ENCODE measurements at places on chromosomes 2 and 18. TPM values are rescaled to one million over a fixed set of nuclear protein-coding genes. Genes with fewer than 3 reads are reported as not detected.

SERPINB12 gene
- not detected for total RNA-seq

CNTNAP5 gene
- total RNA-seq: 0.20 TPM

DNA sequence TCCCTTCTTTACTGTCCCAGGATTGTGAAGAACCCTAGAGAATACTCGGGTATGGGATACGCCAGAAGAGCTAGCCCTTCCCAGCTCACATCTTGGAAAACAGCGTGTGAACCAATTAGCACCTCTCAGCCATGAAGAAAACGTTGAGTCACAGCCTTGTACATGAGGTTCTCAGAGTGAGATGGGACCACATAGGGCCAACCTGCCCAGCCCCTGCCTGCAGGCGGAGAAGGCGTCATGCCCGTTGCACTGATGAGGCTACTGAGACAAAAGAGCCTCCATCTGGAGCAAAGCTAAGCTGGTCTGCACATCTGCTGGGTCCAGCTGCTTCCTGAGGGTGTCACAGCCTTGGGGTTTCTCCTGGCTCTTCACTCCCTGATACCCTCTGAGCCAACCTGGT is 92.2 kb downstream of the LBH start:
- DNase-seq: no peak

DNA sequence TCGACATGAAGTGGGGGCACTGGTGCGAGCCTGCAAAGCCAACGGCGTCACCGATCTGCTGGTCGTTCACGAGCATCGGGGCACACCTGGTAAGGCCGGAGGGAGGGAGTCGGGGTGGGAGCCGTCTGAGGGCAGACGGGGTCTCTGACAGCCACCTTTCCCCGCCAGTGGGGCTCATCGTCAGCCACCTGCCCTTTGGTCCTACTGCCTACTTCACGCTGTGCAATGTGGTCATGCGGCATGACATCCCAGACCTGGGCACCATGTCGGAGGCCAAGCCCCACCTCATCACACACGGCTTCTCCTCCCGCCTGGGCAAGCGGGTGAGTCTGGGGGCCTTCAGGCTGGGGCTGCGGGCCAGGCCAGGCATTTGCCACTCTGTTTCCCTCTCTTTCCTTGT is 2.9 kb downstream of the IMP4 start:
- DNase-seq: no peak

DAPL1 gene
- not detected for total RNA-seq

CHRNA1 gene
- 0.05 TPM for total RNA-seq

DNA sequence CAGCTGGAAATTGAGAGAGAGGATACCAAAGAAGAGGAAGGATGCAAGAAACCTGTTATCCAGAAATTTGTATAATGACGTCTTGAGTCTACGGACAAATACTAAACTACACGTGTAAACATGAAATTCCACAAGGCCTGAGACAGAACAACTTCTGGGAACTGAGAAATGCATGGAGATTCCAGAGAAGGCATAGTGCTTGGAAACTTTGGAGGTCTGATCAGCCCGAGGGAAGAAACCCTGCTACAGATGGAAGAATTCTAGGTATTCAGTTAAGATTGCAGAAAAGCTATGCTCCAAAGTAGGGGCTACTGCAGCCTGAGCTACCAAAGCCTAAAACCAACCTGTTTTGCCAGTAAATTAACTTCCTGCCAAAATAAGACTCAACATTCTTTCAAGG is 120.4 kb downstream of the PDCL3 start:
- no peak for DNase-seq

DNA sequence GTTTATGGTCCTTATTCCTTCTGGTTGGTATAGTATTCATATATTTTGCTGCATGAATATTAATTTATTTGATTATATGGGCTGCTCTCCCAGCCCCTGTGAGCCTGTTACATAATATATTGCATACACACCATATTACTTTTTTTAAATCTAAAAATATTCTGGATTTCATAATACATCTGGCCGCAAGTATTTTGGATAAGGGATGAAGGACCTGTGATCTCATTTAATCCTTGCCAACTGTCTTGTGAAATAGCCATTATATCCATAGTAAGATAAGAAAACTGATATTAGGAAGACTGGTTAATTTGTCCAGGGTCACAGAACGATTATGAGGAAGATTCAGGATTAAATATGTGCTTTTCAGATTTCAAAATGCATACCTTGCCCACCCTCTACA is 433.6 kb downstream of the LPIN1 start:
- DNase-seq: no peak

- no peak for DNase-seq
Observed at GRCh38 chr2:165499131-165499530, 29.6 kb downstream of the CSRNP3 start.

DNA sequence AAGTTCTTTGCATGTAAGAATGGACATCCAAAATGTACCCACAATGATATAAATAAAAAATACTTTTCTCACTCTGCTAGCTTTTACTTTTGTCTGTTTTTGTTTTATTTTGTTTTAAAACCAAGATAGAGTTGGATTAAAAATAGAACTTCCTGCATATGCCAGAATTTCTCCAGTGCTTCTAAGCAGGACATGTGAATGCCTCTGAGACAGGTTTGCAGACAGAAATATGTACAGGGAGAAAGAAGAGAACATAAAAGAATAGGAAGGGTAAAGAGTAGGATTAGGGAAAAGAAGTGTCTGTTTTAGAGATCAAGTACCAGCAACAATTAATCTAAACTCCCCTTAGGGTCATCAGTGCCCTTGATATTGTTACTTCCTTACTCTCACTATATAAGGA is 114.4 kb downstream of the BMPR2 start:
- DNase-seq: no peak

ORC4 gene
- 118 TPM for total RNA-seq

- no peak for DNase-seq
Observed at GRCh38 chr2:2542316-2542715, 211.2 kb upstream of the MYT1L start.

PAX3 gene
- not detected for total RNA-seq

DNA sequence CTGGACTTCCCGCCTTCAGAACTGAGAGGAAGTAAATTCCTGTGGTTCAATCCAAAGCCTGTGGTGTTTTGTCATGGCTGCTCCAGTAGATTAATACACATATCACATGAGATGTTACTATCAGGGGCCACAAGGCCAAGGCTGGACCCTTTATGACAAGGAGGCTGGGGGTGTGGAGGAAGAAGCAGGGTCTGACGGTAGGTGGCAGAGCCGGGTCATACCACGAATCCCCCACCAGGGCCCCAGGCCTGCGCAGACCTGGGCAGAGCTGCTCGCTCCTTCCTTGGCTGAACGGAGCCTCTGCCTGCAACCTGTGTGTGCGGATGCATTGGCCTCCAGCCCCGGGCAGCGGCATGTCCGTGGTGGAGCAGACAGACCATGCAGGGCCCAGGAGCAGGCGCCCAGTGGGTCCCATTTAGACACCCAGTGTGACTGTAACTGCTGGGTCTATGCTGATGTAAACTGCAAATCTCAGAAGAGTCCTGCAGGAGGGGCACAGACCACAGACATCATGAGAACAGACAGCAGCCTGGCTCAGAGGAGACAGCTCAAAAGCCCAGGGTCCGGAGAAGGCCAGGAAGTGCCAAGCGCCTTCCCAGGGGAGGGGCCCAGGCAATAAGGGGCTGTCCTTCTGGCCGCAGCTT is 155.2 kb downstream of the PXDN start:
- no peak for DNase-seq

DNA sequence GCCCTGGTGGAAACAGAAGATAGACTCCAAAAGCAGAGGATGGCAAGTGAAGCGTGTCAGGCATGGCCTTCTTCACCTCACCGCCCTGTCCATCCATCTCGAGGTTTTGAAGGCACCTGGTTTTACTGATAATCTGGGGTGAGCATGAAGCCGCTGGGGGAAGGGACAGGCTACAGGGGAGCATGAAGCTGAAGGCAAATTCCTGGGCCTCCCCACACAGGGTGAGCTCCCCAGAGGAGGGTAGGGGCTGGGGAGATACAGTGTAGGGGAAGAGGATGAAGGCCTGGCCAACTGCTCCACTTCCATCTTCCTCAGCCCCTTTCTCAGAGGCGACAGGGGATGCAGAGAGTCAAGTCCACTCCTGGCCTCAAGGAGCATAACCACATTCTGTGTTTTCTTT is 228.3 kb upstream of the SMAD2 start:
- DNase-seq: no peak

DNA sequence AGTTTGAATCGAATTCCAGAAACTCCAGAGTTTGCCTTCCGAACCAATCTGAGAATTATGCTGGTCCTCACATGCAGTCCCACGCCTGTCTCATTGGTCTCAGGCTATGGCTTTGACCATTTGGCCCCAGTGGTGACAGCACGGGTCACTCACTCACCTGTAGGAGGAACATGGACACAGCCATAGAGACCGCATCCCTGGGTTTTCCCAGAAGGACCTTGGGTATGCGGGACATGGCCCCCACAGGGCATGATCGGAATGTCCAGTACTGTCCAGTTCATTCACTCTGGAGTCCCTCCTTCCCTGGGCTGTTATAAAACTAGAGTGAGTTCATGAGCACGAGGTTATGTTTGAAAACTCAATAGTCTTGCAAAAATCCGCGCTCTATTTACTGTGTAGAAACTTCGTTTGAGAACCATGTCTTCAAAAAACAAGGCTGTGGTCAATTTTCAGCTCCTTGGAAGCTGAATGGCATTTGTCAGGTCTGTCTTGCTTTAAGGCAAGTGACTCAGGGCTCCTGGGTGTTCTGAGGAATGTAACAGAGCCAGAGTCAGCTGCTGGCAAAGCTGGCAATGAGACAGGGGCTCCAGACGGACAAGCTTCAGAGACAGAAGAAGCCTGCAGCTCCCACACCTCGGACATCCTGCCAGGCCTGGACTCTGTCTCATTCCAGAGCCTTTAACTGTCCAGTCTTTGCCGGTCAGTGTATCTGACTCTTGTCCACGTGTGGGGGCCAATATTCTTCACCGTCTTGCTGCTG is 86.7 kb upstream of the TMEM18 start:
- peak; percentile 1 for DNase-seq

DNA sequence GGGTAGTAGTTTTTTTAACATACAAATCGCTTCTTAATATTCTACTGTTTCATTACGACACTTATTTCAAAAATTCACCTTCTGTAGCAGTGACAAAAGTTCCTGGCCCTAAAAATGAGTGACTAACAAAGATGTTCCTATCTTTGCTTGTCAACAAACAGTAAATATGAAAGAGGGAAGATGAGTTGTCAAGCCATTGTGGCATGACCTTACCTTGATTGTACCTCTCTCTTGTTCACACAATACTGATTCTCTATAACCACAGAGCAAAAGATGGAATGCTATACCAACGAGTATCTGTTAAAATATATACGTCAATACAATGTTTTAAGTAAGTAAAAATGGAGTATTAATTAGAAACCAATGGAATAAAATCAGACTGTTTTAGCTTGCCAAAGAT is 14.7 kb upstream of the GCG start:
- no peak for DNase-seq

- peak; percentile 99 for DNase-seq
Observed at GRCh38 chr18:11500153-11501122, 109.0 kb upstream of the SLC35G4 start.

GRCh38 chr18:74493689-74494088 is 2.5 kb upstream of the CNDP2 start:
- peak; percentile 79 for DNase-seq

SCN9A gene
- total RNA-seq: 1.0 TPM

GRCh38 chr2:176455816-176456291 is 186.6 kb downstream of the MTX2 start:
- peak; percentile 52 for DNase-seq

CD226 gene
- total RNA-seq: 0.25 TPM

GRCh38 chr2:191345788-191346187 is 100.6 kb downstream of the MYO1B start:
- DNase-seq: peak; percentile 73

GRCh38 chr2:67996772-67997527 is 65.9 kb downstream of the C1D start:
- no peak for DNase-seq

PAX8 gene
- total RNA-seq: 86.5 TPM

GRCh38 chr2:190202604-190203003 is 117.0 kb downstream of the HIBCH start:
- no peak for DNase-seq

- no peak for DNase-seq
Observed at GRCh38 chr18:24031916-24032315, 17.4 kb downstream of the TTC39C start.

DNA sequence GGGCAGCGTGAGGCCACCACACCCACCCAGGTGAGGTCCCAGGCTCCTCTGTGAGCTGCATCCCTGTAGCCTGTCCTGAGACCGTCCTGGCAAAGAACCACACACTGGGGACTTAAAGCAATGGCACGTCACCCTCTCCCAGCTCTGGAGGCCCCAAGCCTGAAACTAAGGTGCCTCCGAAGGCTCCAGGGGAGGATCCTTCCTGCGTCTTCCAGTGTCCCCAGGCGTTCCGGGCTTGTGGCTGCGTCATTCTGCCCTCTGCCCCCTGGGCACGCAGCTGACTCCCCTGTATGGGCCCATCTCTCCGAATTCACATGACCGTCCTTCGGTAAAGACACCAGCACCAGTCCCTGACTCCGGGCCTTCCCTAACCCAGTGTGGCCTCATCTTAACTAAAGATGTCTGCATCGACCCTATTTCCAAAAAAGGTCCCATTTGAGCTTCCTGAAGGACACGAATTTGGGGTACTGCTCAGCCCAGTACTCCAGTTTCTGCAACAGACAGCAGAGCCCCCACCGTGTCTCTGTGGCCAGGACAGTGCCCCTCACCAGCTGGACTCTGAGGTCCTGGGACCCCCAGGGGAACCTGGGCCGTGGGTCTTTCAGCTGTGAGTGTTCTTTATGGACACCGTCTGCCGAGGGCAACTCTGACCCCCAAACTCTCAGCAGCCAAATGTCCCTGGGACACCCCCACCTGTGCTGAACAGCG is 75.2 kb upstream of the CTDP1 start:
- no peak for DNase-seq

DNA sequence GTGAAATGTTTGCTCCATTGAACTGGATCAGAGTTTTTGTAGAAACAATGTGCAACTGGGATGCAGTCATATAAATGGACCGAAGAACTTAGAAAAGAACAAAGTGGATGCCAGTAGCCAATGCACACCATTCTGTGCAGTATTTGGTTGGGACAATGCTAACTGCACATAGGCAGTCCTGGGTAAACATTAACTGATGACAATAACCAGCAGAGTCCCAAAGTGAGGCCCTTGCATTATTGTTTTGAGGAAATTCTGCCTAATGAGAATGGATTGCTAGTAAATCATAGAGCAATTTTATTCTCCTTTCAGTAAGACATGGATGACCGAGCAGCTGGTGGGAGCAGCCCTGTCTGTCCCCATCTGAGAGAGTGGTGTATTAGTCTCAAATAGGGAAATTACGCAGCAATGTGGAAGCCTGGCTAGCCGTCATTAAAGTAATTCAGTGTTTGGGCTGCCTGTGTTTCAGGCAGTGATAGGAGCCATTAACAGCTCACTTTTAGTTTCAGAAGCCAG is 94.9 kb downstream of the KCTD1 start:
- DNase-seq: peak; percentile 99

TMEM198 gene
- total RNA-seq: 1.6 TPM
